Ascending aorta (tissue), 2 donors: ENCODE measurements at places on chromosomes 6 and 20. TPM values are rescaled to one million over a fixed set of nuclear protein-coding genes. Genes with fewer than 3 reads are reported as not detected.

POFUT1 gene
- 29.8 TPM for total RNA-seq

HLA-DRB5 gene
- 19.9 TPM for total RNA-seq

PSORS1C2 gene
- 5.2 TPM for total RNA-seq

TPMT gene
- 1.6 TPM for total RNA-seq

FOXS1 gene
- total RNA-seq, result 21.8 TPM

PRSS35 gene
- total RNA-seq, result 1.8 TPM

RAET1L gene
- not detected for total RNA-seq

WFDC10B gene
- total RNA-seq, result not detected

- no peak for DNase-seq
Measured at GRCh38 chr20:41318271-41318649, 729 bp upstream of the ZHX3 start.

DNA sequence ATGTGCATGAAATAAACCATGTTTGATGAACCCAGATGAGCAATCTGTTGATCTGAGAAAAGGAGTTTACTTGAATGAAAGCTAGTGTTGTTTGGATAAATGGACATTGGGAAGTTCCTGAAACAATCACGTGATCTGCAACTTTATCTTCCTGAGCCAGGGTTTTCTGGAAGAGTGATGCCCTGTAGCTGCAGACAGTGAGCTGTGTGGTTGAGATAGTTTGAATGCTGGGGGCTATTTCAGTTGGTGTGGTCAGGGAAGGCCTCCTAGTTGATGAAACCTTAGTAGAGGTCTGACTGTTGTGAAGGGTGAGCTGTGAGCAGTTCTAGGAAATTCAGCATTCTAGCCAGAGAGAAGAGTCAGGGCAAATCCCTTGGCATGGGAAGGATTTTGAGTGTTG, 643.7 kb downstream of the UTRN start:
- DNase-seq, result no peak

GRCh38 chr6:17965397-17965796, 22.0 kb downstream of the KIF13A start:
- no peak for DNase-seq

DNA sequence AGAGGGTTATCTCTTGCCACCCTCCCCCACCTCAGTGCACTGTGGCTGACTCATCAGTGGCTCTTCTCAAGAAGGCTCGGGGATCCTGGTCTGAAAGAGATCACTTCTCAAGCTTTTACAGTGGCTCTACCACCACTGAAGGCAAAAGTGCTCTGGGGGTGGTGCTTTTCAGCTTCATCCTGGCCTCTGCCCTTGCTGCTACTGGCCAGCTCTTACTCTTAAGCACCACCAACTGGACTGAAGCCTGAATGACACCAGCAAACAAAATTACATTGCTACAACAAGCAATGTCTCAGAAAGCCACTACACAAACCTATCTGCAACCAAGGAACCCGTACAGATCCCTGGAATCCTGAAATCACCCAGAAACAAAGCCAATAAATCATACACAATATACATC, 402.1 kb downstream of the EPHA7 start:
- DNase-seq, result no peak

- no peak for DNase-seq
Measured at GRCh38 chr20:51473771-51474170, 68.7 kb downstream of the NFATC2 start.

DNA sequence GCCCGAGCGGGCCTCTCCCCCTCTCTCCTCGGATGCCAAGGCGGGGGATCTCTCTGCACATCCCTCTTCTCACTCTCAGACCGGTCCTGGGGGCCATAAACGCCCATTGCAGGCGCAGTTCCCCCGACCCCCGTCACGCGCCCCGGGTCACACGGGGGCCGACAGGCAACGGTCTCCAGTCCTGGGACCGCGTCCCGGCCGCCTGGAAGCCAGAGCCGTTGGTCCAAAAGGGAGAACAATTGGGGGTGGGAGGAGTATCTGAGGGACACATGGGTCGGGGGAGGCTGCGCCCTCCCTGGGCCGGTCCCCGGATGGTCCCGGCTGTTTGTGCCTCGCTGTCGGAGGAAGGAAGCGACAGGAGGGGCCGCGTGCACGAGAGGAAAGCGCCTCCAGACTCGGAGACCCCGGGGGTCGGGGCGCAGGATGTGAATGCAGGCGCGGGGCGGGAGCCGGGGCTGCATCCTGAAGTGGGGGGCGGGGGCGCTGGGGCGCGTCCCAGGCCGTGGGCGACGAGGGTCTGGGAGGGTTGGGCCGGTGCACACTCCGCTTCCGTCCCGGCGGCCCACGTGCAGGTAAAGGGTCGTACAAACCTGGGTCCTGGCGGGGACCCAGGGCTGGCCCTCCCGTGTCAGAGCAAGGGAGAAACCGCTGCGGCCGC, 903 bp downstream of the SLC4A11 start:
- no peak for DNase-seq

GRCh38 chr20:63163596-63164483, 52.1 kb downstream of the YTHDF1 start:
- no peak for DNase-seq

DNA sequence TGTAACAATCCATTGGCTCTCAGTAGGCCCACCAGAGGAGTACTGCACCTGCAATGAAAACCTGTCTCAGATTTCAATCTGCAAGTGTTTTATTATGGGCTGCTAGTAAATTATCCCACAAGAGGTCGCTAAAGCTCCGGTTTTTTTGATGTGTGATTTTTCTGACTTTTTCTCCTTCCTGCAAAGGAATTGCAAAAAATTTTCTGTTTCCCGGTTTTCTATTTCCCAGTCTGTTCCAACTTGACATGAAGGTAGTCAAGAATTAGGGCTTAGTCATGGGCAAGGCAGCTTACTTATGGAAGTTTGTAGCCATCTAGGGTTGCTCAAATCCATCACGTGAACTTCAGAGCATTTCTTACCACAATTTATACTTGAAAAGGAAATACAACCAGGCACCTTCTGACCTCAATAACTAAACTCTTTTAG, 38.5 kb upstream of the AHI1 start:
- no peak for DNase-seq

DNA sequence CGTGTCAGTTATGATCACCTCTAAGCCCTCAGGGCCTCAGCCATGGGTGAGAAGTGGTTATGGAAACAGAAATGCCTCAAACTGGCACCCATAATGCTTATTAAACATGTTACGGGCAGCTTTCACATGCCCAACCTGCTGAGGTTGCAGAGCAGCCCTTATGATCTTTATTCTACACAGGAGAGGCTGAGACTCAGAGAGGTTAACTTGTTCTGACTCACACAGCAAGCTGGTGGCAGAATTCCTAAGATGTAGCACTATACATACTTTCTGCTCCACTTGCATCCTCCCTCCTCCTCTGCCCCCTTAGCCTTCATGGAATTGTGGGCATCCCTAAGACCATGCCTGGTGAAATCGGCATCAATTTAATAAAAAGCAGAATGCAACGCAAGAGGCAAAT, 34.7 kb upstream of the IGF2R start:
- DNase-seq, result no peak

DNA sequence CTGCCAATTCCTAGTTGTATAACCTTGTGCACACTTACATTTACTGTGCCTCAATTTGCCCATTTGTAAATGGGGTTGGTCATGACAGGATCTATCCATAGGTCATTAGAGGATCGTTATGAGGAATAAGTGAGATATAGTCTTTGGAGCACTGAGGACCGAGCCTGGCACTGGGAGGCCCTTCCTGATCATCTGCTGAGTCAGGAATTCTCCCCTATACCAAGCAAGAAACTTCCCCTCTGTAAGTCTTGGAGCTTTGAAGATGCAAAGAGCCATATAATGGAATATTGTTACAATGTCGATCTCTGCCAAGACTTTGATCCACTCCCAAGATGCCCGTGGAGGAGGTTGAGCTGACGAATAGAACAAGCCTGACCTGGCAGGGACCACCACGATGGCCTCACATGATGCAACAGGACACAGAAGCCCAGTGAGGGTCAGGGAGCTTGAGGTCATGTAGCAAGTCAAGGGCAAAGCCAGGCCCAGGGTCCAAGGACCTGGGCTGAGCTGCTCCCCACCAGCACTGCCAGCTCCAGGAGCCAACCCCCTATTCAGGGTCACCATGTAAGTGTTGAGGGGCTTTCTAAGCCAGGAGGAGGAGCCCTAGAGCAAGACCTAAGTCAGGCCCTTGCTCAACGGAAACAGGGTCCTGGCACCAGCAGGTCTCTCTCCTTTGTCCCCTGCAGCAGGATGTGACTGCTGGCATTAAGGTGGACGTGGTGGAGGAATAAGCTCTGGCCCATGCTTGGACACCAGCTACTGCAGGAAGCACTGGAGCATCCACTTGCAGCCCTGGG, 16.7 kb downstream of the PDRG1 start:
- no peak for DNase-seq

GRCh38 chr6:170572704-170573466, 11.6 kb downstream of the PDCD2 start:
- DNase-seq, result no peak

GRCh38 chr6:111550195-111550594, 55.5 kb downstream of the TRAF3IP2 start:
- peak; percentile 16 for DNase-seq

DNA sequence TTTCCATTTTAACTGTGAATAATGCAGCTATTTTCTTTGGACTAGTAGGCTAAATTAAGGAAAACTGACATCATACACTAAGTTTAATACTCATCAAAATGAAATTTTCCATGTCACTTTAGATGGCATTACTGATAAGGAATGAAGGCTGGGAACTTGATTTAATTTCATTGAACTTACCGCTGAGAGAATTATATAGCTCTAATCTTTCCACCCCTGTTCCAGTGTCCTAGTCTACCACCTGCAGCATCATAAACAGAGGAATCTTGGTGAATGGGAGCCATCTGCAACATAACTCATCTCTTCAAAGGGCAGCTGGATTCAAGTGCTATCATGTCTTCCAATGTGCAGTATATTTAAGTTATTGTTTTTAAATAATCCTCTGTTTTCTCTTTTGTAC, 1395.2 kb downstream of the EPHA7 start:
- no peak for DNase-seq

DNA sequence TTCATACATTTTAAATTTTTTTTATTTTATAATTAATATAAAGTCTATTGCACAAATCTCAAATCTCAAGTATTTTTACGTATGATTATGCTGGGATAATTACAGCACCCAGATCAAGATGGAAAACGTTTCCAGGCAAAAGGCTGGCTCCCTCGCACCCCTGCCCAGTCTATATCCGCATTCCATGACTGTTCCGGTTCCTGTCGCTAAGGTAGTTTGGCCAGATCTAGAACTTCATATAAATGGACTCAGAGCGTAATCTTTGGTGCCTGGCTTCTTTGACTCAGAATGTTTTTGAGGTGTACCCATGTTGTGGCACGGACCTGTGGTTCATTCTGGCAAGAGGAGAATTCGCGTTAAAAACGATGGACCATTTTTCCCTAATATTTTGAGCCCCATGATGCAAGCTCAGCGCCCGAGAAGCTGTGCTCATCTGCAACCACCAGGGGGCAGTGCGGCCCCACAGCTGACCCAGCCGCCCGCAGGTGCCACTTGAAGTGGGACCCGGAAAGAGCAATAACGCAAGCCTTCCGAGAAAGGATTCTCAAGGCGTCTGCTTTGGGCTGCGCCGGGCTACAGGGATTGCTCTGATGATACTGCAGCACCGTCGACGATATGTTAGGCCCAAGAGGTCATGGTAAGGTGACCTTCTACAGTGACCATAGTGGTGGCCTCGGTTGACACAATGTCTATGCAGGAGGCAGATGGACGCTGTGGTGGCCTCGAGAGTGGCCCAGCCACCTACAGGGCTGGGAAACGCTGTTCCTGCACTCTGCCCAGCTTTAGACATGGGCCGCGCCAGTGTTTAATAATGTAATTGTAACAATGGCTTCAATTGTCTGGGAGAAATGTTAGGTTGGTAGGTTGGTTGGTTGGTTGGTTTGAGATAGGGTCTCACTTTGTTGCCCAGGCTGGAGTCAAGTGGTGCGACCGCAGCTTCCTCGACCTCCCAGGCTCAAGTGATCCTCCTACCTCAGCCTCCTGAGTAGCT, 160.1 kb downstream of the ZMYND8 start:
- DNase-seq, result peak; percentile 14

- DNase-seq, result no peak
Measured at GRCh38 chr6:54107470-54108090, 3.7 kb upstream of the MLIP start.

- DNase-seq, result no peak
Measured at GRCh38 chr20:40728470-40728869, 39.4 kb upstream of the MAFB start.

GRCh38 chr20:53073636-53074415, 101.7 kb downstream of the TSHZ2 start:
- DNase-seq, result no peak

DNA sequence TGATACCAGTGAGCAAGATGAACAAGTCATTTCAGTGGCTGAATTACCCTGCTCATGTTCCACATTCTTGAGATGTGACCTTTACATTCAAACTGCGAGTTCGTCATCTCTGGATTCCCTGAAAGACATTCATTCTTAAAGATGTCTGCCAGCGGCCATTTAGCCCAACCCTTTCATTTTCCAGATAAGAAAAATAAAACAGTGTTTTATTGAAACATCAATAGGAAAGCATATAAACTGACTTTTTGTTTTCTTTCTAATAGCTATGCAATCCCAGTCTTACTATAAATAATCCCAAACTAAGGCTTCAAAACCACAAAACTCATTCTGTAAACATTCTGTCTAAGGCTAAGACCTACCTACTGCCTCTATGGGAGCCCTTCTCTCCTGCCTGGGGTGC, 134.0 kb downstream of the SAMD5 start:
- DNase-seq, result no peak

- DNase-seq, result no peak
Measured at GRCh38 chr6:85262621-85263020, 187.3 kb upstream of the NT5E start.

GRCh38 chr20:34190679-34191090, 50.5 kb upstream of the ASIP start:
- DNase-seq, result peak; percentile 67

GRCh38 chr20:32571566-32571965, 13.6 kb downstream of the NOL4L start:
- no peak for DNase-seq

- DNase-seq, result no peak
Measured at GRCh38 chr6:17552861-17553260, 47.2 kb upstream of the FAM8A1 start.

GRCh38 chr6:103908898-103909297, 950.8 kb downstream of the HACE1 start:
- no peak for DNase-seq

DNA sequence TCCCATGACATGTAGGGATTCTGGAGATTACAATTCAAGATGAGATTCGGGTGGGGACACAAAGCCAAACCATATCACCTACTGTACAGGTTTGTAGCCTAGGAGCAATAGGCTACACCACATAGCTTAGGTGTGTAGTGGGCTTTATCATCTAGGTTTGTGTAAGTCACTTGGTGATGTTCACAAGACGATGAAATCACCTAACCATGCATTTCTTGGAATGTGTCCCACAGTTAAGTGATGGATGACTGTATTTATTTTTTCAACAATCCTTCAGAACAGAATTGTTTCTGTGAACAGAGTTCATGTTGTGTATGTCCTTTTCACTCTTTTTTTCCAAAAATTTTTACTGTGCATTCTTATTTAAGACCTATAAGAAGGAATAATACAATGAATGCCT, 76.1 kb downstream of the DTD1 start:
- DNase-seq, result no peak
